ENCODE measurements at places on chromosomes 4 and X. TPM values are rescaled to one million over a fixed set of nuclear protein-coding genes. Genes with fewer than 3 reads are reported as not detected.

- H3K4me3 ChIP-seq, result no peak overlapping the region
- no peaks in the 10 kb centered on the region for H3K4me1 ChIP-seq
- H3K27ac ChIP-seq, result no peak overlapping the region
- H3K36me3 ChIP-seq, result no peaks in the 10 kb centered on the region
- no peaks in the 10 kb centered on the region for H3K27me3 ChIP-seq
- no peak for DNase-seq
Observed at GRCh38 chr4:141425124-141425523, 204.4 kb downstream of the ZNF330 start.

DNA sequence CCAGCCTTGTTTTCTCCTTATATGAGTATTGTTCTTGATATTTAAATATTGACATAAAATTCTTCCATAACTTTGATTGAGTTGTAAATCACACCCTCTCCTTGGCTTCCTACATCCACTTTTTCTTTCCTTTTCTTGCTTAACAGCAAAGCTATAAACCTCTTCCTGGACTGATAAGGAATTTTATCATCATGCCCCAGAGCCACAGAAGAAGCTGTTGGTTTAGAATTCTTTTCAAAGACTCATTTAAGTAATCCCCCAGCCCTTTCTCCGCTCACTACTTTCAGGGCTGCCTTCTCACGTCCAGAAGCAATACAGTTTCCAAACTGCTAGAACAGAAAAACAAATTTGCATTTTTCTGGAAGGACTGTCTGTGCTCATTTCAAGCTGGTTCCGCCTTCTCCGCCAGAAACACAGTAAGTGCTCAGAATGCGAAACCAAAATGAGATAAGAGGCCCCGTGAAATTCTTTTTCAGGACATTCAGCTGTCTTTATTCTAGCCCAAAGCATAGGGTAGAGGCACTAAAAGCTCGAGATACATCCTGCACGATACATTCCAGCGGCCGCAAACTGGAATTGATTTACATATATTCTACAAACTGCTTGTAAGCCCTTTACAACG is 849 bp downstream of the MID1 start:
- no peaks in the 10 kb centered on the region for H3K27me3 ChIP-seq
- DNase-seq, result no peak
- no peaks in the 10 kb centered on the region for H3K36me3 ChIP-seq
- peak overlapping the region; percentile 97 for H3K27ac ChIP-seq
- peak overlapping the region; percentile 90 for H3K4me3 ChIP-seq

DNA sequence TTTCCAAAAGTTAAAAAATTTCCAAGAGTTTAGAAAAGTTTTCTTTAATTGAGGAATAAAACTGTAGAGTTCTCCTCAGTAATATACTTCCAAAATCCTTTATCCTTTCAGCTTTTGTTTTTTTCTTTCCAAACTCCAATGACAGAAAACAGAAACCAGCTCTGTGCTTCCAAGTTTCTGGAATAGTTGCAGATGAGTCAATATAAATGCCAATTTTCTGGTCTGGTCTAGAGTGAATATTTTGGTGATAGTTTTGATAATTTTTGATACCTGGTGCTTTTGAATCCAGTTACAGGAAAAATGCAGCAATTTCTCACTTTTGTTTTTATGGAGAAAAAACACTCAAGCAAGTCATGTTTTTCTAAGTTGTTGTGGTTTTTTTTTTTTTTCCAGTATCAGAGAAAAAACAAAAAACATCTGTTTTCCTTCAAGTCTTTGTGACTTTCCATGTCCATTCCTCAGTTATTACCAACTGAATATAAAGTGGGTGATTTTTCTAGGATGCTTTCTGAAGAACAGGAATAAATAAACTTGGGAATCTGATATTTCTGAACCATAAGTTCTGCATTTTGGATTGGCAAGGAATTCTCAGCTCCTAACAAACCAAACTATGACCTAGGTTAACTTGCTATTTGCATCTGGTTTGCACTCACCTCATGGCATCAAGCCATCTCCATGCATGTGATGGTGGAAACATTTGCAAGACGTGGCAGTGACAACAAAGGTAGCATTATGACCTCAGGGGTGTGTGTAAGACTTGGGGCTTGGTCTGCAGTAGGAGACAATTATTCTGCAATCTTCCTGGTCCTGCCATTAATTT is 139.1 kb downstream of the VEGFC start:
- H3K36me3 ChIP-seq, result no peaks in the 10 kb centered on the region
- DNase-seq, result no peak
- no peaks in the 10 kb centered on the region for H3K27me3 ChIP-seq
- H3K27ac ChIP-seq, result no peak overlapping the region
- H3K4me3 ChIP-seq, result no peak overlapping the region
- no peaks in the 10 kb centered on the region for H3K4me1 ChIP-seq

Gene EXOC1L
- total RNA-seq, result not detected

- peaks cover 3% of the 10 kb centered on the region for H3K27me3 ChIP-seq
- no peak for DNase-seq
- H3K36me3 ChIP-seq, result no peaks in the 10 kb centered on the region
- H3K4me1 ChIP-seq, result peaks cover 3% of the 10 kb centered on the region
- H3K27ac ChIP-seq, result no peak overlapping the region
- H3K4me3 ChIP-seq, result no peak overlapping the region
Observed at GRCh38 chr4:185523862-185524261, 11.4 kb downstream of the PDLIM3 start.

Gene DMRTC1
- total RNA-seq, result 0.60 TPM

- no peak overlapping the region for H3K4me3 ChIP-seq
- H3K27ac ChIP-seq, result no peak overlapping the region
- no peak for DNase-seq
- peaks cover 2% of the 10 kb centered on the region for H3K36me3 ChIP-seq
Observed at GRCh38 chrX:9609987-9610386, 145.1 kb downstream of the TBL1X start.

Gene TMEM271
- total RNA-seq, result not detected

- peaks cover 4% of the 10 kb centered on the region for H3K4me1 ChIP-seq
- H3K27me3 ChIP-seq, result peaks cover 8% of the 10 kb centered on the region
- H3K27ac ChIP-seq, result no peak overlapping the region
- no peak for DNase-seq
- H3K4me3 ChIP-seq, result no peak overlapping the region
- H3K36me3 ChIP-seq, result peaks cover 4% of the 10 kb centered on the region
Observed at GRCh38 chr4:186161138-186161537, 30.2 kb upstream of the CYP4V2 start.

Gene WDR19
- total RNA-seq, result 81.3 TPM

- H3K4me1 ChIP-seq, result peaks cover 2% of the 10 kb centered on the region
- H3K4me3 ChIP-seq, result no peak overlapping the region
- no peaks in the 10 kb centered on the region for H3K27me3 ChIP-seq
- no peaks in the 10 kb centered on the region for H3K36me3 ChIP-seq
- H3K27ac ChIP-seq, result peak overlapping the region; percentile 25
Observed at GRCh38 chr4:125016892-125017299, 297.9 kb upstream of the FAT4 start.

DNA sequence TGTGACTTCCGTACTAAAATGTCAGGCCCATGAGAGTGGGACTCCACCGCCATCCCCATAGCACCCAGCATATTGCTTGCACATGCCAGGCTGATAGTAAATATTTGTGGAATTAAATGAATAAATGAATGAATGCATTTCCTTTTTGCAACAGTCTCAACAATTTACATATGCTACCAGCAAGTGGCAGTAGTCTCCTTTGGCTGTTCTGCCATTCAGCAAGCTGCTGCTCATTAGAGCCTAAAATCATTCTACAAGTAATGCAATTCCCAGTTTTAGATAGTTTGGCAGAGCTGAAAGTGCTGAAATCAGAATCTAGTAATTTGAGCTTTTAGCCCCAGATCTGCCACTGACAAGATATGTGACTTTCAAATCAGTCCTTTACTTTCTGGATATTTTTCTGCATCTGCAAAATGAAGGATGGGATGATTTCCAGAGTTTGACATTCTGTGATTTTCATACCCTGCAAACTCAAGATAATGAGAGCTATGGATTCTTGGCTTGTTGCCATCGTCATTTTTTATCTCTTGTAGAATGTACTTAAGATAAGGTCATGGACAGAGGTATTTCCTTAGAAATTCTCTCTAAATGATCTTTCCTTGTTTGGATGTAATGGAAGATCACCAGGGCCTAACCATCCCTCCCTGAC is 35.7 kb upstream of the INTS6L start:
- no peaks in the 10 kb centered on the region for H3K27me3 ChIP-seq
- no peak for DNase-seq
- no peak overlapping the region for H3K4me3 ChIP-seq
- H3K4me1 ChIP-seq, result no peaks in the 10 kb centered on the region
- peak overlapping the region; percentile 73 for H3K27ac ChIP-seq

- H3K27me3 ChIP-seq, result no peaks in the 10 kb centered on the region
- DNase-seq, result no peak
- H3K36me3 ChIP-seq, result no peaks in the 10 kb centered on the region
- no peak overlapping the region for H3K4me3 ChIP-seq
- H3K27ac ChIP-seq, result no peak overlapping the region
- peaks cover 7% of the 10 kb centered on the region for H3K4me1 ChIP-seq
Observed at GRCh38 chr4:124632439-124632838, 80.1 kb downstream of the ANKRD50 start.

Gene GPR34
- total RNA-seq, result not detected

DNA sequence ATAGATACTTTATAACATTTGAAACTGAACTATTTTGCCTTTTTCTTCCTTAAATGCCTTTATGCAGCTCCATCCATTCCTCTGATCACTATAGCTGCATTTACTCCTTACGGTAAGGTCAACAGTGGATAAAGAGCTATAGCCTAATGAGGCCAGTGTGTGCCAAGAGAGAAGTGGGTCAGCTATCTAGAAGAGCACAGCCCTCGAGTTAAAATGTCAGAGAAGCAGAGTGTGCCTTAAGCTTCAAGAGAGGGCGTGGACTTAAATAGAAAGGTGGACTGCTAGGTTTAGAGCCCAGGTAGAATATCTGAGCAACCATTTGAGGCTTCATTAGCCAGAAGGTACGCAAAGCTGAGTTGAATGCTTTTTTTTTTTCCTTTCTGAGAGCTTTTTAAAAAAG is 347.4 kb downstream of the BMPR1B start:
- H3K36me3 ChIP-seq, result peaks cover 5% of the 10 kb centered on the region
- no peak for DNase-seq
- no peak overlapping the region for H3K4me3 ChIP-seq
- peaks cover 34% of the 10 kb centered on the region for H3K4me1 ChIP-seq
- H3K27ac ChIP-seq, result no peak overlapping the region

DNA sequence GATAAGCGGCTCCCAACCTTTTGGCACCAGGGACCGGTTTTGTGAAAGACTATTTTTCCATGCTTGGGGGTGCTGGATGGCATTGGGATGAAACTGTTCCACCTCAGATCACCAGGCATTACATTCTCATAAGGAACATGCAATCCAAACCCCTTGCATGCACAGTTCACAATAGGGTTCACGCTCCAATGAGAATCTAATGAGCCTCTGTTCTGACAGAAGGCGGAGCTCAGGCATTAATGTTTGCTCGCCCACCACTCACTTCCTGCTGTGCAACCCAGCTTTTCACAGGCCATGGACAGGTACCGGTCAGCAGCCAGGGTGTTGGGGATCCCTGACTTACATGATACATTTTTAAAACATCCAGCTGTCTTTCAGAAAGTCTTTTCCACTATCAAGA is 187.3 kb downstream of the SLC39A8 start:
- H3K4me3 ChIP-seq, result no peak overlapping the region
- H3K4me1 ChIP-seq, result no peaks in the 10 kb centered on the region
- H3K27me3 ChIP-seq, result no peaks in the 10 kb centered on the region
- no peak for DNase-seq
- H3K27ac ChIP-seq, result no peak overlapping the region
- no peaks in the 10 kb centered on the region for H3K36me3 ChIP-seq

DNA sequence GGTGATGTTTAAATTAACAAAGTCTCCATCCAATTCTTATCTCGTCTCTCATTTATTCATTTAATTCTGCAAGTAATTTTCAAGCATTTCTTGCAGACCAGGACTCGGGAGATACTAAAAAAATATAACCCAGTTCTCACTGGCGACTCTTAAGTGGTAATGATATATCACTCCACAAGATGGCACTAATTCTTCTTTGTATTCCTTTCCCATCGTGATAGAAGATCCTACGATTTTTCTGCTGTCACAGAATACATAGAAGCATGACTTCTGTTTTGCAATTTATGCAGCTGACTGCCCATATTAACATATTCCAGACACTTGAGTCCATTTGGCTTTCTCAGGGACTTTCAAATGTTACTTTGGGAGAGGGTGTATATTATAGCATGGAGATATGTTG is 64.0 kb upstream of the FGF13 start:
- no peak for DNase-seq
- no peak overlapping the region for H3K4me3 ChIP-seq
- H3K27ac ChIP-seq, result no peak overlapping the region

- no peaks in the 10 kb centered on the region for H3K27me3 ChIP-seq
- DNase-seq, result no peak
- H3K27ac ChIP-seq, result no peak overlapping the region
- H3K4me1 ChIP-seq, result peaks cover 17% of the 10 kb centered on the region
Observed at GRCh38 chr4:37717576-37717975, 31.4 kb upstream of the RELL1 start.

GRCh38 chr4:176927664-176928063 is 134.9 kb upstream of the VEGFC start:
- no peaks in the 10 kb centered on the region for H3K27me3 ChIP-seq
- H3K4me3 ChIP-seq, result no peak overlapping the region
- H3K27ac ChIP-seq, result no peak overlapping the region
- no peak for DNase-seq

GRCh38 chr4:2292646-2293108 is 30.8 kb upstream of the MXD4 start:
- H3K4me1 ChIP-seq, result peaks cover 4% of the 10 kb centered on the region
- peaks cover 4% of the 10 kb centered on the region for H3K27me3 ChIP-seq
- no peak for DNase-seq
- H3K36me3 ChIP-seq, result peaks cover 2% of the 10 kb centered on the region

- H3K4me3 ChIP-seq, result no peak overlapping the region
- H3K4me1 ChIP-seq, result peaks cover 9% of the 10 kb centered on the region
- no peaks in the 10 kb centered on the region for H3K27me3 ChIP-seq
- no peak for DNase-seq
- H3K36me3 ChIP-seq, result peaks cover 8% of the 10 kb centered on the region
Observed at GRCh38 chrX:96704629-96705028, 20.0 kb downstream of the DIAPH2 start.

Gene ELOVL6
- 38.6 TPM for total RNA-seq

DNA sequence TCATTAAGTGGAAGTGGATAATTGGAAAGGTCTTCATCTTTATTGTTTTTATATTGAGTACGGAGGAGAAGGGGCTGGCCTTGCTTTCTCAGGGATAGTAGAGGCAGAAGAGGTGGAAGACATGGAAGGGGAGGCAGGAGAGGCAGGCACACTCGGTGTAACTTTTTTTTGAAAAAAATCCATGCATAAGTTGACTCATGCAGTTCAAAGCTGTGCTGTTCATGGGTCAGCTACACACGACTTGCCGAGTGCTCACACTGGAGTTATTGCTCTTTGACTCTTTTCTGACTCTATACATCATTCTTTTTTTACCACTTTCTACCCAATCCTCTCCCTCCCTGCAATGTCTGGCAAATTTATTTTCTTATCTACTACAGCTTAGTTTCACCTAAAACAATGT is 158.3 kb upstream of the AADAT start:
- H3K36me3 ChIP-seq, result no peaks in the 10 kb centered on the region
- no peak overlapping the region for H3K27ac ChIP-seq
- H3K4me1 ChIP-seq, result peaks cover 12% of the 10 kb centered on the region
- DNase-seq, result no peak
- peaks cover 6% of the 10 kb centered on the region for H3K27me3 ChIP-seq
